ENCODE measurements at places on chromosomes 7 and 10. TPM values are rescaled to one million over a fixed set of nuclear protein-coding genes. Genes with fewer than 3 reads are reported as not detected.

The HABP2 gene
- total RNA-seq, result not detected

The ADAMTS14 gene
- total RNA-seq, result not detected

DNA sequence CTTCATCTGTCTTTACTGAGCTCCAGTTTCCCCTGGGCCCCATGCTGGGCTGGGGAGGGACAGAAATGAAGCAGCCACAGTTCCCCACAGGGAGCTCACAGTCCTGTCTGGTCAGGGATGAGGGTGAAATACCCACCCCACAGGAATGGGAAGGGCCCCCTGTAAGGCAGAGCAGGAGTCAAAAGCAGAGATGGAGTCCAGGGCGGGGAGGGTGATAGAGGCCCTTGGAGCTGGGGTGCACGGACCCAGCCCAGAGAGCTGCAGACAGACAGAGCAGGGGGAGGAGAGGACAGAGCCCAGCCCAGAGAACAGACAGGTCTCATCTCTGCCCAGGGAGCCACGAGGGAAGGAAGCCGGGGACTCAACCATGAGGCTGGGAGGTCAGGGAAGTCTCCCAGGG lies 34.9 kb upstream of the ZNF488 start:
- DNase-seq, result no peak

DNA sequence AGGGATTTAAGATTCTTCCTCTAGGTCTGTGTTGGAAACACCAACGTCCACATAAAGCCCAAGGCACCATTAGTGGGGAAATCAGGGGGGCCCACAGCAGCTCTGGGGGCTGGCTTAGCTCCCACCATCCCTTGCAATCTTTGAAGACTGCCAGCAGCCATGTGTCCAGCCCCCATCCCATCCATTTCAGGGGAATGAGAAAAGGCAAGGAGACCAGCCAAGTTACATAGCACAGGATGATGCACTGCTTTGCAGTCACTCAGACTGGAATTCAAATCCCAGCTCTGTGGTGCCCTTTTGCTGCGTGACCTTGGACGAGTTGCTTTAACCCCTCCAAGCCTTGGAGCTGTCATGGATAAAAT lies 108.9 kb upstream of the ZMIZ1 start:
- no peak for DNase-seq

All from Karpas-422 (cell line).